Mucosa of gallbladder (tissue), 1 donor: ENCODE measurements at places on chromosomes 6 and 20.

DNA sequence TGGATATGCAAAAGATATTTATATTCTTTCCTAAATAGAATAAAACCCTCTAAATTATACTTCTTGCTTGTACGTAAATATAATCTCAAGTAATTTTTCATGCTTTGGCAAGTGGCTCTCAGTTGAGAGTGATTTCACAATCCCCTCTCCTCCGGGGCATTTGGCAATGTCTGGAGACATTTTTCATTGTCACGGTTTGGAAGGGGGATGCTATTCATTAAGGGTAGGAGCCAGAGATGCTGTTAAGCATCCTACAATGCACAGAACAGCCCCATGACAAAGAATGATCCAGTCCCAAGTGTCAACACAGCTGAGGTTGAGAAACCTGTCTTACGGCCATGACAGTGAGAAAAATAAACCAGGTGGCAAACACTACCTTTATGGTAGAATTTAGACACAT is 75.7 kb downstream of the AGPAT4 start:
- no peak for DNase-seq

DNA sequence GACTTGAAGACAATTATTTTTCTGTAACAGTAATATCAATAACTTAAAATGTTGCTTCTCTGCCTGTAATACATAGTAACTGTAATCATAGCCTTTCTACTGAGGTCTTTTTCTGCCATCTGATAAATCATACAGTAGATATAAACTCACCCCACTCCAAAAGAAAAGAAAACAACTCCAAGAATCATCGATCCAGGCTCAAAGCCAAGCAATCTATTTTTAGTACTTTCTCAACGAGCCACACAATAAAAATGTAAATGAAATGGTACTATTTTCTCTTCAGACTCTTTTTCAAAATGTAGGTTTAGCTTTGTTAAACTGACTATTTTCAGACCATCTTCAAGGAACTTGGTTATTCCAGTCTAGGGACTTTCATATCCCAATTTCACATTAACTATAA is 493.3 kb downstream of the ADGRB3 start:
- no peak for DNase-seq

DNA sequence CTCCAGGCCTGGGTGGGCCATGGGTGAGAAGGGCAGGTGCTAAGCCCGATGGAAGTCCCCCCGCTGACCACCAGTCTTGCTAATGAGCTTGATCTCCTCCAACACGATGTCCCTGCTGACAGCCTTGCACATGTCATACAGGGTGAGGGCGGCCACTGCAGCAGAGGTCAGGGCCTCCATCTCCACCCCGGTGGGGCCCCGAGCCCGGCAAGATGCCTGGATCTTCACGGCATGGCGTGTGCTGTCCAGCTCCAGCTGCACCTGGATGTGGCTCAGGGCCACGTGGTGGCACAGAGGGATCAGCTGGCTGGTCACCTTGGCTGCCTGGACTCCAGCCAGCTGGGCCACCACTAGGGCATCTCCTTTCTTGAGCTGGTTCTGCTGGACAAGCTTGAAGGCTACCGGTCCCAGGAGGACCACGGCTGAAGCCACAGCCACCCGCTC is 27.9 kb downstream of the MOCS1 start:
- DNase-seq: no peak

- peak; percentile 55 for DNase-seq
These were observed 34.0 kb downstream of the VEGFA start for GRCh38 chr6:43803783-43804549.

DNA sequence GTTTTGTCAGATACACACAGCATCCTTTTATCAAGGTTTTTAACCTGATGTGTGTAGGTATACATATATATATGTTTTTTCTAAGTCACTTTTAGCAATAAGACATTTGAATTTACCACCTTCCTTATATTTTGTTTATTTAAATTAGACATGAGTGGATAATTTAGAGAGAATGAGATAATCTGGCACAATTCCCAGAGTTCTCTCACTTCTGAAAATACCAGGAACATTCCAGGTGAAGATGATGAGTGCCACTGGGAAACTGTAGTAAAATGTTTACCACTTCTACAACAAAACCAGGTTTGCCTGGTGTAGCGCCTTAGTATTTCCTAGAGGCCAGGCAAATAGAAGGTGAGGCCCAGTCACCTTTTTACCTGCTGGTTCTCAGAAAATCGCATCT is 189.5 kb downstream of the TMEM242 start:
- DNase-seq: no peak

DNA sequence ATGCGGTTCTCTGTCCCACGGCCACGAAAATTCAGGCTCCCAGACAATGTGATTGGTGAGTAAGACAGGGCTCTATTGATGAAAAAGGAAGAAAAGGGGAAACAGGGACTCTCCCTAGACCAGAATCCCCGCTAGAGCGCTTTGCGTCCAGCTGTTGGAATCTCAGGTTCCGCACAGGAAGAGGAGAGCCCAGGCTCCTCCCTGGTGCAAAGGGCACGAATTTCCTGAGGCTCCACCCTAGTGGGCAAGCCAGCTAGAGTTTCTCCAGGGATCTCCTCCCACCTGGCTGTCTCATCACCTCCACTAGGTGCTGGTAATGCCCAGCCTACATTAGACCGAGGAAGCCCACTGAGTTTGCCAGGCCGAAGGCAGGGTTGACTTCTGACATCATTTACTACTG is 135.9 kb upstream of the SOX4 start:
- no peak for DNase-seq

- no peak for DNase-seq
These were observed 4.3 kb downstream of the PSMG4 start for GRCh38 chr6:3263096-3263495.

DNA sequence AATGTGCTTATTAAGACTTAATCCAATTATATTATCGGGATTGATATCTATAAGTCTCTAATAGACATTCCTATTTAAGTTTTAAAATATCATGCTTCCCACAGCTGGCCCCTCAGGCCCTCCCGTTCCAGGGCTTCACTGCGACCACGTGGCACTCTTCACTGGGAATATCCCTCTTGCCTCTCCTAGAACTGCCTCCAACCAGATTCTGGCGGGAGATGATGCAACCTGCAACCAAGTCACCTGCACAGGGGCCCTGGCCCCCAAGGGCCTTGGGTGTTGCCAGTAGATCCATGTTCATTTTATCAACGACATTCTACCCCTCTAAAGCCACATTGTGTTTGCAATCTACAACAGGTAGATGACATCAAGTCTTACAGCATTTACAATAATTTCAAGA is 18.4 kb upstream of the RAMACL start:
- DNase-seq: peak; percentile 0

DNA sequence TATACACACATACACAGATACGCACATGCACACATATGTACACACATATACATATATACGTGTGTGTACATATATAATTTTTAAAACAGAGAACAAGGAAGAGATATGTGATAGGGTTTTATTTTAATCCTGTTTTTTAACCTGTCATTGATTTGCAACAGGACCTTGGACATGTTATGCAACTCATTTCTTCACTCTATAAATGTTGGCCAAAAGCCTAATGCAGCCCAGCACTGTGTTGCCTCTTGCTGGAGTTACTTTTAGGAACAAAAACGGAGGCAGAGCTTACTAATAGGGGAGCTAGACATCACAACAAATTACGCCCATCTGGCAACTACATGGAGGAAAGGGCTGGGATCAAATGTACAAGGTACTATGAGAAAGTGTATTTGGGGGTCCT is 179.9 kb upstream of the TAB2 start:
- DNase-seq: no peak

- no peak for DNase-seq
These were observed 51.5 kb upstream of the ENPP4 start for GRCh38 chr6:46078294-46078693.

DNA sequence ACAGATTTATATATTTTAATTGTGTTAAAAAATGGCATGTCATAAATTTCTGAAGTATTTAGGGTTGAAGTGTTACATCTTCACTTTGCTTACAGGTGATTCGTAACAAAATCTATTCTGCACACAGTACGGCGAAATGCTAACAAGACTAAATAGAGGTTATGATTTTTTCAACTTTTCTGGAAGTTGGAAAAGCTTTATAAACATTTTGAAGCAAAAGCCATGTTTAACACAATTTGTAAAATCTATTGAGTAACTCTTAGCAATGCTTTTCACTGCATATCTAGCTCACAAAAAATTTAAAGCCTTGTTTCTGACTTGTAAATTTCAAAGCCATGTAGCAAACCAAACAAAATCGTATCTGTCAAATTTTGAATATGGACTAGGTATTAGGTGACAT is 3.3 kb downstream of the STX16 start:
- DNase-seq: no peak

DNA sequence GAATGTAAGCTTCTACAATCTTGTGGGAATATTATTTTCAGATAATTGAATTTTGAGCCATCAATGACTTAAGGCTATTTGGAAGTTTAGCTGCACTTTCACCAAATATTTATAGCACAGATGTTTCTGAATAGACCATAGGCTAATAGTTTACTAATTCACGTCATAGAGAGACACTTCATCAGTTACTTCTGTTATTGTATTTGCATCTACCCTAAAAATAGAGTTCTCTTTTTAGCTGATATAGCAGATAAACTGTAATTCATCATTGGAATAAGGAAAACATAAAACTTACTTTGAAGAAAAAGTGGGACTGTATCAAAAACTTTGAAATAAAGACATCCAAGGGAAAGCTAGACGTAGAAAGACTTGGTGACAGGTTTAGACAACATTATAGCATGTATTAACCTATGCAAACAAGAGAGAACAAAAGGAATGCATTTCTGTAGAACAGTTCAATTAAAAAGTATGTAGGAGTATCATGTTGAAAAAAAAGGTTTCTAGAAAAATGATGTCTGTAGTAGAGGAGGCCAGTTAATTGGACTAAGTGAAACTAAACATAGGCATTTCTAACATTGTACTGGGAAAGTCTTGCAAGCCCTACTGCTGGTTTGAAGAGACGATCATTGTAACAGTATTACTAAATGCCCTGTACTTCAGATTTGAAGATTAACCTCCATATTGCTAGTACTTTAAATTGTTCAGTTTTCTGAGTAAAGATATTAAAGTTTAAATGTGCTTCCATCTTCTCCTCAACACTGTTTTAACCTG is 123.3 kb downstream of the ZFAND3 start:
- DNase-seq: no peak

DNA sequence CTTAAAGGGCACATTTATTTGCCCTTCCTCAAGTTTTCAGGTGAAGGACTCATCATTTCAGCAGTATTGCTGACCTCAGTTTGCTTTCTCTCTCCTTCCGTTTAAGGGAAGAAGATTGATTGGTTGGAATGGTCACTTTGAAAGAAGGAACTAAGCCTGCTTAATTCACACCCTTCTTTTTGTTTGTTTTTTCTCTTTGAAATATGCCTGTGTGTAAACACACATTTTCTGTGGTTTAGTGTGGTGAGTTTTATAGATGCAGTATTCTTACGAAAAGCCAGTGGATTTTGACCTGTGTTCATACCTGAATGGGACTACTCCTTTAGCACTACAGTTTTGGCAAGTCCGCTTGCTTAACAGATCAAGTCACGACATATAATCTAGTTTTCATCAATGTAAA is 548.8 kb upstream of the EPHA7 start:
- no peak for DNase-seq

GRCh38 chr20:3248993-3249347 is 10.0 kb upstream of the SLC4A11 start:
- DNase-seq: no peak

- no peak for DNase-seq
These were observed 363.8 kb upstream of the PTCHD4 start for GRCh38 chr6:48474830-48475229.

GRCh38 chr6:100289285-100289684 is 175.4 kb downstream of the SIM1 start:
- no peak for DNase-seq

DNA sequence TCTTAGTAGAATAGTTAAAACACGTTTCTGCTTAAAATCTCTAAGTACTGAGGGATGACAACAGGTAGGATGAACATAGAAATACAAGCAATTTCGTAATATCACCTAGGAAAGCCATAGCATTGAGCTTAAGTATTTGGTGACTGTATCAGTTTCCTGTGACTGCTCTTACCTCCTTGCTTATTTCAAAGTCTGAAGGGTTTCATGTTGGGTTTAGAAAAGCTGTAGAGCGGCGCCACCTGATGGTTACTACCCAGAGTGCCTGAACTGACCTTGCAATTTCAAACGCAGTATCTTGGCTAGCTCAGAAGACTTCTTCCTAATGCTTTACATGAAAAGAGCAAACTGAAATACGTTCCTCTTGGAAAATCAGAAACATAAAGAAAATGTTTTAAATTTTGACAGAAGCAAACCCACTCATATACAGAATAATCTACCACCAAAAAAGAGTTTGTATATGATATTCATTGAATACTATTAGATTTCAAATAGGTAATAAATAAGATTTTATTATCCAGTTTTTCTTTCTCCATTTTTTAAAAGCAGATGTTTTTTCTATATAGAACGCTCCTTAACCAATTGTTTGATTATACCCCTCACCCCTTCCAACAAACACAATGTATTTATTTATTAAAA is 82.3 kb upstream of the RIPOR2 start:
- peak; percentile 73 for DNase-seq

DNA sequence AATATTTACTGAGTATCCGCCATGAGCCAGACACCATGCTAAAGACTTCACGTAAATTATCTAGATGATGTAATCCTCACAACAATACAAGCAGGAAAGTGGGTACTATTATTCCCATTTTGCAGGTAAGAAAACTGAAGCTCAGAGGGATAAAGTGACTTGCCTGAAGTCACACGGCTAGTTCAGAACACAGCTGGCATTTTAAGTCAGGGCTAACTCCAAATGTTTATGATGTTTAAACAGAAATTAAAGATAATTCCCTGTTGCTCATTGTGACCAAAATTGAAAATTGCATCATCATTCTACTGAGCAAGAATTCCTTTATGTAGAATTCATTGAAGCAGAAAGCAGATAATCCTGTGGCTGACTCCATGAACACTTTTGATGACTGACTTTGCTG is 71.3 kb upstream of the STXBP5 start:
- DNase-seq: no peak

DNA sequence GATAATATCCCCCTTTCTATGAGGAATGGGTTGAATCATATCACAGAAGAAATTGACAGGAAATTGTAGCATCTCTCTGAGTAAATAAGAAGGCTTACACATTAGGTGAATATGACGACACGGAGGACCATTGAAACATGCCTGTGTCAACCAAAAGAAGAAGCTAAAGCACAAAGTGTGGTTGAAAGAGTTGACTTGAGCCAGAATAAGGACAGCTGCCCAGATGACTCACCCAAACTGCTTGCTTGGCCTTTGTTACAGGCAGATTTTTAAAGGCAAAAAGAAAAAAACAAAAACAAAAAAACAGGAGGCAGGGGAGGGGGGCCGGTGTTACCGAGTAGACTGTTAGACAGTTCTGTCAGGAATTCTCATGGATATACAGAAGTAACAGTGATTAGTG is 129.8 kb upstream of the EDN1 start:
- DNase-seq: no peak

GRCh38 chr6:166382500-166382932 is 224 bp downstream of the MPC1 start:
- no peak for DNase-seq

GRCh38 chr6:158912655-158913054 is 87.3 kb downstream of the RSPH3 start:
- no peak for DNase-seq

GRCh38 chr6:2047855-2048254 is 197.6 kb downstream of the GMDS start:
- DNase-seq: no peak

- DNase-seq: no peak
These were observed 2.4 kb upstream of the BLCAP start for GRCh38 chr20:37529968-37530600.

GRCh38 chr20:53074811-53075314 is 102.7 kb downstream of the TSHZ2 start:
- no peak for DNase-seq
